ENCODE measurements at places on chromosomes 5 and 9. TPM values are rescaled to one million over a fixed set of nuclear protein-coding genes. Genes with fewer than 3 reads are reported as not detected.

GRCh38 chr9:130260816-130261765 lies 4.5 kb upstream of the HMCN2 start:
- DNase-seq = no peak

GRCh38 chr5:77546-77945 lies 14.4 kb upstream of the PLEKHG4B start:
- DNase-seq = no peak

DNA sequence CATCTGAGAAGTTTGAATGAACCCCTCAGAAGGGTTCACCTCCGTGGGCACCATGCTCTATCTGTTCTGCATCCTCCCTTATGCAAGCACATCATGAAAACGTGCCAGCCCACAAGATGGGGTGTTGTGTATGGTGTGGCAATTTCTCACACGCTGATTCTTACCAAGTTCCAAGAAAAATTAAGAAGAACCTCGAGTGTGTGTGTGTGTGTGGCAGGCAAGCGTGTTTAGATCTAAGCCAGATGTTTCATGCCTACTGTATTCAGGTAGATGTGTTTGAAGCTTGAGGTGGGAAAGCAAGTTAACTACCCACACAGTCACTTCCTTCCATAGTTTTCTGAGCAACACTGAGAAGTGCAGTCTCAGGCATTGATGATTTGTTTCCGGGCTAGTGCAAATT lies 77.7 kb upstream of the GNA14 start:
- DNase-seq = peak; percentile 69

DNA sequence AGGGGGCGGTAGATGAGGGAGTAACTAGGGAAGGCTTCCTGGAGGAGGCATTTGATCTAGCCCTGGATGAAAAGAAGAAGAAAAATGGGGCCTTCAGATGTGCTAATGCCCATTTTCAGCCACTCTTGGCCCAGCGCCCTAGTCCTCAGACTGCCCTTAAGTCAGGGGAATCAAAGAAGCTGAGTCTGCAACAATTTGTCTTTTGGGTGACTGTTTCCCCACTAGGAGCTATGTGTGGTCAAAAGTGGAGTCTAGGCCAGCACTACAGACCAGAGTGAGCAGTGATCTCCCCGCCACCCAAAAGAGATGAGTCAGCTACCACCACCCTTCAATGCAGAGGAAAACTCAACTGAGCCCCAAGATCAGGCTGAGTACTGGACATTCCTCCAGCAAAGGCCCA lies 542.1 kb downstream of the BNC2 start:
- DNase-seq = no peak

NDST1 gene
- total RNA-seq = 5.5 TPM

- DNase-seq = no peak
Measured at GRCh38 chr9:80520231-80520630, 948.5 kb downstream of the TLE4 start.

EPB41L4B gene
- total RNA-seq = 0.33 TPM

DCTN3 gene
- total RNA-seq = 65.9 TPM

DNA sequence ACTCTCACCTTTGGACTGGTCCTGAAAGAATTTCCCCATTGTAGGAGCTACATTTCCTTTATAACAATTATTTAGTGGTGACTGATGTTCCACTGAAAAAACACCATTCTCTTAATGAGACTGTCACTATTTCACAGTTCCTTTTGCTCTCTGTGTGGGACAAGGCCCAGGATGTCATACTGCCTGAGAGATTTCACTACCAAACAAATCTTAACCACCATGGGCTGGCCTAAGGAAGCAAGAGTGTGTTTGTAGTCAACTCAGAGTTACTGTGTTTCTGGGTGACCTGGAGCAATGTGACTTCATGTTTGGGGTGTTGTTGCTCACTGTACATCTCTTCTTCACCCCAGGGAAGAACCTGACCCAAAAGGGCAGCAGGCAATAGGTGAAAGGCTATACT lies 50.1 kb upstream of the ZNF608 start:
- no peak for DNase-seq

DDX41 gene
- 197 TPM for total RNA-seq

GRCh38 chr5:153067869-153068268 lies 422.6 kb upstream of the GRIA1 start:
- DNase-seq = no peak

DNA sequence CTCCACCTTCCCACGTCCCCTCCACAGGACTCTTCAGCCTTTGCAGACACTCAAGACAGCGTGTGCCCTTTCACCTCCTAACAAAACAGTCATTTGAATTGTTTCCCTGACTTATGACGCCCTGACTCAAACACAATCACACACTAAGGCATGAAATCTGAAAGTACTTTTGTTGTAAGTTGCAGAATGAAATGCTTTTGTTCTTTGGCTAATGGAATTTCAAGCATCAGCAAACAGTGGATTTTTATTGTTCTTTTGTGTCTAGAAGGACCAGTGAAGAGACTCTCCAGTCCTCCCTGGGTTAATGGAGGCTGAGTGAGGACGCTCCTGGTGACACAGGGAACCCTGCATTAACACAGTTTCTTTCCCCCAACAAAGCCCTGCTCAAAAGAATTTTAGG lies 380.1 kb downstream of the CTNND2 start:
- no peak for DNase-seq

- DNase-seq = no peak
Measured at GRCh38 chr5:126636956-126637355, 36.2 kb downstream of the PHAX start.

DNA sequence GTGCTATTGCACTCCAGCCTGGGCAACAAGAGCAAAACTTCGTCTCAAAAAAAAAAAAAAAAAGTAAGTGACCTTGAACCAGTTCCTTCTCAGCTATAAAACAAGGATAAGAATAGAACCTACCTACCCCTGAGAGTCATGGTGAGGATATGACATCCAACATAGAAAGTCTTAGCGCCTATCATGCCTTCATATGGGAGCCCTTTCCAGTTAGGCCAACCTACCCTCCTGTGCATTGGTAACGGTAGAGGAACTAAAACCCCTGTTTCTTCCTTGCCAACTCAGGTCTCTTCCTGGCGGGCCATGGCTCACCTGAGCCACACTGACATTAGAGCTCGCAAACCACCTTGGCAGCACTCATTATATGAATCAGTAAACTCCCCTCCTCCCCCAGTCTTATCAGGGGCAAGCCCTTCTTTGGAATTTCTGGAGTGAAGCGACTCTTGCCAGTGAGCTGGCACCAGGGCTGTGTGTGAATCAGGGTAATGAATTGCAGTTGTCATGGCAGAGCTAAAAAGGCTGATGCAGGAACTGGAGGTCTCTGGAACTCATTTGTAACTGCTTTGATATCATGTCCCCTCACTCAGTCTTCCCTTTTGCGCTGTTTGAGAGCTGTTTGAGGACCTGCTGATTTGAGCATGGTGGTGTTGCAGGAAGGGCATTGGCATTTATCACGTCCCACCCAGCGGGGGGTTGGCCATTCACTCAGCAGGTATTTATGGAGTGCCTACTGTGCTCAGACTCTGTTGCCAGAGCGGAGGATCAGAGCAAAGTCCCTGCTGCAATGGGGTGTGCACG lies 10.3 kb downstream of the WWC1 start:
- no peak for DNase-seq

STPG3 gene
- not detected for total RNA-seq

DNA sequence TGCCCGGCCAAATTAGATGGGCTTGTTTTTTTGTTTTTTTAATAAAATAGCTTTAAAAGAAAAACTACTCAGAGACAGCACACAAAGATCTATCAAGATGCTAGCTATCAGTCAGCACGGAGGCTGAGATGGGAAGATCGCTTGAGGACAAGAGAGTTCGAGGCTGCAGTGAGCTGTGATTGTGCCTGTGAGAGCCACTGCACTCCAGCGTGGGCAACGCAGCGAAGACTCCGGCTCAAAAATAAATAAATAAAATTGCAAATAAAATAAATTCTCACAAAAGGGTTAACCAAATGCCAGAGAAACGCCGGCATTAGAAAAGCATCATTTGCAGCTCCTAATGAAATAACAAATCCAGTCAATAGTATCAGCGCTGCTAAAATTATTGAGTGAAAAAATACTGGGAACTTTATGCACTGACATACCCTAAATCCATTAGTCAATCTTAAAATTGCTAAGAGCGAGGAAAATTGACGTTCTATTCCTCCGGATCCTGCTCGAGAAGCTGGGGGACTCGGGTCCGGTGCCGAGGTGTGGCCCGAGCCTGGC lies 681 bp downstream of the CPLANE1 start:
- peak; percentile 39 for DNase-seq

DNA sequence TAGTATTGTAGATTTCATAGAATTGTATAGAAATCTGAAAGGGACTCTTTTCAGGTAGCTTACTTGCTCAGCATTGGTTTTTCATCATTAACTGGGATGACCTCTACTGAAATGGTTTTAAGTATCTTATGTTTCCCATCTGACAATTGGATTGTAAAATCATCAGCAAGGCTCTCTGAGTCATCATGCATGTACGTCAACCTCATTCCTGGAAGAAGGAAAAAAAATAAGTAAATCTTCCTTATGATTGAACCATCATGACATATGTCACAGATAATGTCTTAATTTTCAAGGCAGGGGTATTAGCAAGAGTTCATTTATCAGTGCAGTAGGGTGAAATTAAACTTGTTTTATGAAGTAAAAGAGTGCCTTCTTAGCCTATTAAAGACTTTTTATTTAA lies 74.9 kb upstream of the CER1 start:
- no peak for DNase-seq

DNA sequence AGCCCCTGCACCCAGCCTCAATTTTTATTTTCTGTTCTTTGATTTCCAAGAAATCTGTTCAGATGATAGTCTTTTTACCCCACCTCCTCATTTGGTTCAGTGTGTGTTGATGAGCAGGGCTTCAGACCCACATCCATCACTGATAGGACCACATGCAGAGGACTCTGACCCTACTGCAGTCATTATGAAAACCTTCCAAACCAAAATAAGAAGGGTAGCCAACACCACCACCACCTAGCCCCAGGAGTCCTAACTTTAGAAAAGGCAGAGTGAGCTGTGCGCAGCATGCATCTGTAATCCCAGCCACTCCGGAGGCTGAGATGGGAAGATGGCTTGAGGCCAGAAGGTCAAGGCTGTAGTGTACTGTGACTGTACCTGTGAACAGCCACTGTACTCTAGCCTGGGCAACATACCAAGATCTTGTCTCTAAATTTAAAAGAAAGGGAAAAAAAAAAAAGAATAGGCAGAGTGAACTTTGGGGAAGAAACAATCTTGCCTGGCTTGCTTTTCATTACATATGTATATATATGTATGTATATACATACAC lies 13.0 kb downstream of the CDKN2AIPNL start:
- no peak for DNase-seq

- no peak for DNase-seq
Measured at GRCh38 chr5:32115985-32116384, 58.1 kb downstream of the GOLPH3 start.

GRCh38 chr5:159243385-159243784 lies 19.7 kb upstream of the UBLCP1 start:
- DNase-seq = no peak

- no peak for DNase-seq
Measured at GRCh38 chr5:1204693-1205242, 3.4 kb downstream of the SLC6A19 start.

DNA sequence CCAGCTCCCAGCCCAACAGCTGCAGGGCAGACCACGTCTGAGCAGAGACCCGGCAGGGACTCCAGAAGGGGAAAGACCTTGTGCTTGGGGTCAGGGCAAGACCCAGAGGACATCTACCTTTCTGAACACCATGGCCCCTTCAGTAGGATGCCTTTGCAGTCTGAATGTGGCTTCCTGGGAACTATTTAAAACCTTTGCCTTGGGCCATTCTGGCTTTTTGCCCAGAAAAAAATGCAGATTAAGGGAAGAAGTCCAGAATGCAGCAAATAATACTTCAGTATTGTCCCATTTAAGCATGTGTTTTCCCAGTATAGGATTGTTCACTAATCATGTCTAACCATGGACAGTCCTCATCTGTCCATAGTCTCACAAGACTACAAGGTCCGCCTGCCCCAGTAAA lies 67.5 kb upstream of the ERCC6L2 start:
- no peak for DNase-seq

AK3 gene
- 32.6 TPM for total RNA-seq

DNA sequence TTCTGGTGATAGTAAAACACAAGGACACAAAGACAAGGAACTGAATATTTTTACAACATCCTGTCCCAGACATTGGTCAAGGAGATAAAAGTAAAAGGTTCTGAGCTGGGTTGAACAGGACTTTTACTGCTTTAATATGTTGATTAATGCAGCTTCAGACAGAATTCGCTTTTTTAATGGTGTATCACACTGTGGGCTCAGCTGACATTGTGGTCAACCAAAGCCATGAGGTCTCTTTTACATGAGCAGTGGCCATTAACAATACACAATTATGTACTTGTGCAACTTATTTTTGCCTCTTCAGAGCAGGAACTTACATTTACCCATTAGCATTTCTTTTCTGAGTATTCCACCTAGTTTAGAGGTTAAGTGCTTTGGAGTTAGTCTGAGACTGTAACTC lies 22.8 kb upstream of the ERBIN start:
- DNase-seq = no peak

SHC3 gene
- not detected for total RNA-seq

GRCh38 chr5:80220245-80220897 lies 35.5 kb downstream of the SERINC5 start:
- DNase-seq = no peak

NEUROG1 gene
- total RNA-seq = not detected

URM1 gene
- 39.9 TPM for total RNA-seq

PCDHGB2 gene
- 0.07 TPM for total RNA-seq

GRCh38 chr5:14663734-14664269 lies 716 bp upstream of the OTULIN start:
- DNase-seq = peak; percentile 31

DNA sequence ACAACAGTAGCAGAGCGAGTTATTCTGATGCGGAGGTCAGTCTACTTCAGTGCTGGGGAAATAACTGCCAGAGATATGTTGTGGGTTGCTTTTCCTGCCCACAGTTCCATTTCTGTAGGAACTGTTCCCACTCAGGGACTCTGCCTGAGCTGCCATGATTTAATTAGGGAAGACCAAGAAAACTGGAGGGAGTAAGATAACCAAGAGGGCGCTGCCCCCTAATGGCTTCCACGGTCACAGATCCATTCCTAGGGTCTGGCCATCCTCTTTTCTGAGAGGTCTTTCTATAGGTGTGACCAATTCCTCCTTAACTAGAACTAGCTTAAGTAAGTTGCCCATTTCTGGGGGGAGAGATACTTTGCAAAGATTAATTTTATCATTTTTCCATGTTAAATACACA lies 125.9 kb downstream of the APBA1 start:
- DNase-seq = no peak

MLANA gene
- not detected for total RNA-seq

CACFD1 gene
- 0.87 TPM for total RNA-seq

DNA sequence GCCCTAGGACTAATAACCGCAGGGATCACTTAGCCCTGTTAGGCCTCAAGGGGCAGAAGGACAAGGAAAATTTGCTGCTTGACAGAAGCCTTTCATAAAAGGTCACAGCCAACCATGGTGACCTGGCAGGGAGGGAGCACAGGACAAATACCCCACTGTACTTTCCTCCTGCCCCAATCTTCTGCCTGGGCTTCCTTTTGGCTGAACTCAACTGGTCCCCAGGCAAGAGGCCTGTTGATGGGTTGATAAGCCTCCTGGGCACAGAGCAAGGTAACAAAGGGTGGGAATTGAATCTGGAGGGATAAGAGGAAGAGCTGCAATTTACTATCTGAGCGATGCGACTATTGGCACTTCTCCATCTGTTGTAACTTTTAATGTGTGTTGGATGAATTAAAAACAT lies 392.9 kb downstream of the RASEF start:
- DNase-seq = no peak

COL27A1 gene
- 9.1 TPM for total RNA-seq
